Gastrocnemius medialis (tissue), 4 donors: ENCODE measurements at places on chromosomes 3 and 15. TPM values are rescaled to one million over a fixed set of nuclear protein-coding genes. Genes with fewer than 3 reads are reported as not detected.

The PAK6 gene
- 1.4 TPM for total RNA-seq

The C3orf49 gene
- total RNA-seq: not detected

The PCBP4 gene
- total RNA-seq: 197 TPM

The C3orf20 gene
- 0.11 TPM for total RNA-seq

DNA sequence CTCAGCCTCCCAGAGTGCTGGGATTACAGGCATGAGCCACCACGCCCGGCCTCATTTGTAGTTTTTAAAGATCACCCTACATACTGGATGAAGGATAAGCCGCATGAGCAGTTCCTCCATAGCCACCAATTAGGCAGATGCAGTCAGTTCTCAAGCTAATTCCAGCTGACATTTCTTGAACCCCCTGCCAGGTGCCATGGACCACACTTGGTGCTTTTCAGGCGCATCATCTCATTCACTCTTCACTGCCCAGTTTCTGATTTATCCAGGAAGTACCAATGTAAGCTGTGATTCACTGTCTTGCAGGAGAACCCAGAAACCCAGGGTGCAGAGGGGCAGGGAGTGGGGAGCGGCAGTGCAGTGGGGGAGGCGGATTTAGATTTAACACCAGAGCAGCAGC lies 56.5 kb upstream of the RASA2 start:
- peak overlapping the region; percentile 82 for H3K27ac ChIP-seq
- H3K4me3 ChIP-seq: peak overlapping the region; percentile 52
- H3K4me1 ChIP-seq: peaks cover 80% of the 10 kb centered on the region
- no peaks in the 10 kb centered on the region for H3K27me3 ChIP-seq

- H3K27ac ChIP-seq: no peak overlapping the region
- no peak for DNase-seq
- H3K27me3 ChIP-seq: no peaks in the 10 kb centered on the region
These were observed 96.0 kb downstream of the SUCLG2 start for GRCh38 chr3:67558426-67558825.

DNA sequence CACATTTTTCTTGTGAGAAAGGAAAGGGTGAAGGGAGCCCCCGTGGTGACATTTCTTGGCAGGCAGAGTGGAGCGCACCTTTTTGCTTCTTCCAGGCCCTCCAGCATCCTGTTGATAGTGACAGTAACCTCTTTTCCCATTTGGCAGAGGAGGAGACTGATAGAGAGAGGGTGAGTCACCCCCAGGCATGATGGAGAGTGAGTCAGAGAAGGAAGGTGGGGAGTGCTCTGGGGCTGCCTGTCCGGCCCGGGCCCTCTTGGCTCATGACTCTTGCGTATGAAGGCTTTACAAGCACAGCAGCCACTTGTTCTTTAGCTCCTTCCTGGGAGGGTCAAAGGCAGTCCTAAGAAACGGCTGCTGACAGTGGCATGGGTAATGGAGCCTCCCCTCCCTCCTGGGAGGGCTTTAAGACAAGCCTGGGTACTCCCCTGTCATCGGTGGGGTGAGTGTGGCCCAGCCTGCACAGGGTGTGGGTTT lies 16.0 kb downstream of the ANKRD63 start:
- no peak for DNase-seq
- no peak overlapping the region for H3K4me3 ChIP-seq
- H3K27ac ChIP-seq: no peak overlapping the region
- no peaks in the 10 kb centered on the region for H3K27me3 ChIP-seq
- no peaks in the 10 kb centered on the region for H3K36me3 ChIP-seq
- peaks cover 8% of the 10 kb centered on the region for H3K4me1 ChIP-seq

DNA sequence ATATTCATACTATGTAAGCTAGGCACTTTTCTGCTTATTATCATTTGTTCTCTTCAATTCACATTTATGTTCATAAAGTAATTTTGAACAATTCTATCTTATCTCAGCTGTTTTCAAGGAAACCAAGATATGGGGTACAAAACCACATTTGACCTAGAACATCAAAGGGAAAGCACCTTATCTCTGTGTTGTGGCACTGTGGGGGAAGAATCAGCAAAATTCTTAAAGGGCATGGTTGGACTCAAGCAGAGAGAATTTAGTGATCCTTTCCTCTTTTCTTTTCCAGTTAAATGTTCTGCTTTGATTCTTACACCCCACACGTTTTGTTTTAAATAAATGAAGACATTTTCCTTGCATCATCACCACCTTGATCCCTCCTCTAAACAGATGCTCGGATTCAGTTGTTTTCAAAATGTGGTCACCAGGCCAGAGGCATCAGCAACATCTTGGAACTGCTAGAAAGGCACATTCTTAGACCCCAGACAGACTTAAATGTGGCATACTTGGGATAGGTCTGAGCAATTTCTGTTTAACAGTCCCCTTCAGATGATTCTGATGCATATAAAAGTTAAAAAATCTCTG lies 128.4 kb upstream of the TP63 start:
- H3K27ac ChIP-seq: no peak overlapping the region
- no peaks in the 10 kb centered on the region for H3K27me3 ChIP-seq
- no peak for DNase-seq
- no peak overlapping the region for H3K4me3 ChIP-seq

GRCh38 chr3:134446800-134447199 lies 39.0 kb downstream of the ANAPC13 start:
- H3K36me3 ChIP-seq: no peaks in the 10 kb centered on the region
- no peaks in the 10 kb centered on the region for H3K27me3 ChIP-seq
- no peak overlapping the region for H3K27ac ChIP-seq
- peaks cover 20% of the 10 kb centered on the region for H3K4me1 ChIP-seq
- no peak for DNase-seq

GRCh38 chr3:168048414-168049330 lies 47.1 kb downstream of the GOLIM4 start:
- H3K4me1 ChIP-seq: peaks cover 36% of the 10 kb centered on the region
- peak overlapping the region; percentile 60 for H3K27ac ChIP-seq
- DNase-seq: no peak
- no peak overlapping the region for H3K4me3 ChIP-seq
- no peaks in the 10 kb centered on the region for H3K27me3 ChIP-seq
- H3K36me3 ChIP-seq: no peaks in the 10 kb centered on the region

DNA sequence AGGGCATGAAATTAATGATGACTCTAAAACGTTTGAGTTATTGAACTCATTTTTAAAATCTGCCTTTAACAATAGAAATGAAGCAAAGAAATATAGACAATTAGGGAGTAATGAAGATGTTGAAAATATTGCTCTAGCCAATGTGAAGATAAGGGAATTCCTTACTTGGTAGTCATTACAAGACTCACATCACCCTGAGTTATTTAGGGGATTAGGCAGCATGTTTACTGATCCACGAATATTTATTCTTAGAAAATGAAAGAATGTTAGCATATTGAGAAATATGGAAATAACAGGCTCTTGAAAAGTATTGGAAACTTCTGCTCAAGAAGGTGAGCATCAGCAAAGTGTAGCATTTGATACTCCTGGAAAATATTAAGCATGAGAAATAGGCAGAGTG lies 398.1 kb upstream of the ARPP21 start:
- H3K27ac ChIP-seq: no peak overlapping the region

DNA sequence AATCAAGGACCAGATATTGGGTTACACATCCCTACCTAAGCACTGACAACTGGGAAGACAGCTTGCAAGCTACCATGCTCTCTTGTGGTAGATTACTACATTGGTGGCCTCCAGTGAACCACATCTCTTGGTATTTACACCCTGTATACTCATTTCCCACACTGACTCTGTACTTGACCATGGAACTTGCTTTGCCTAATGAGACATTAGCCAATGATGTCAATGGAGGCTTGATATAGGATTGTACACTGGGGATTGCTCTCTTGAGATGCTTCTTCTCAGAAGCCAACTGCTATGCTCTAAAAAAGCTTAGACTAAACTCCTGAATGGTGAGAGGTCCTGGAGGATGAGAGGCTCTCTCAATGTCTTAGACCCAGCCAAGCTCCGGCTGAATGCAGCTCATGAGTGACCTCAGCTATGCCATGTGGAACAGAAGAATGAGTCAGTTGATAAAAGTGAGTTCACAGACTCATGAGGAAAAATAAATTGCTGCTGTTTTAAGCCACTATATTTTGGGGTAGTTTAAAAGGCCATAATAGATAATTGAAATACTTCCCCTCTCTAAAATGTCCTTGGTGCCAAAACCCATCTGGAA lies 61.5 kb upstream of the GALNT15 start:
- no peaks in the 10 kb centered on the region for H3K4me1 ChIP-seq
- no peaks in the 10 kb centered on the region for H3K36me3 ChIP-seq
- no peak overlapping the region for H3K4me3 ChIP-seq
- H3K27ac ChIP-seq: peak overlapping the region; percentile 63

DNA sequence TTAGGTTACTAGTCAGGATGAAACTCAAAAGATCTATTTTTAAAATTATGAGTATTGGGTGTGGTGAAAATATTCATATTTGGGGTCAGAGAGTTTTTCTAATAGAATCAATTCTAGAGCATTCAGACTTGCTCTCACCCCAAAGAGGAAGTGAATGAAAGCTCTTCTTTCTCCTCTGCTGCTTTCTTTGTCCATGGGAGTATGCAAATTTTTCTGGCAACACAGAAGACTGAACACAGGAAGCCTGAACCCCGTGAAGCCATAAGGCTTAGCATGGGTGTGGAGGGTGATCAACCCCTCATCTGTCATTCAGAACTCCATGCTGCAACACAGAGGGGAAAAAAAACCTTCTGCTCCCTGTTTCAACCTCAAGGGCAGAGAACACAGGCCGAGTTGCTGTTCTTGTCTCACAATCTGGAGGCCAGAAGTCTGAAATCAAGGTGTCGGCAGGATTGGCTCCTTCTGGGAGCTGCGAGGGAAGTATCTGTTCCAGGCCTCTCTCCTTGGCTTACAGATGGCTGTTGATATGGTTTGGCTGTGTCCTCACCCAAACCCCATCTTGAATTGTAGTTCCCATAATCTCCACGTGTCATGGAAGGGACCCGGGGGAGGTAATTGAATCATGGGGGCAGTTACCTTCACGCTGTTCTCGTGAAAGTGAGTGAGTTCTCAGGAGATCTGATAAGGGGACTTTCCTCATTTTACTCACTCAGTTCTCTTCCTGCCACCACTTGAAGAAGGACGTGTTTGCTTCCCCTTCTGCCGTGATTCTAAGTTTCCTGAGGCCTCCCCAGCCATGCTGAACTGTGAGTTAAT lies 33.7 kb upstream of the CD47 start:
- H3K27ac ChIP-seq: no peak overlapping the region
- no peaks in the 10 kb centered on the region for H3K27me3 ChIP-seq

- H3K27me3 ChIP-seq: no peaks in the 10 kb centered on the region
- H3K36me3 ChIP-seq: no peaks in the 10 kb centered on the region
- no peak overlapping the region for H3K27ac ChIP-seq
- peaks cover 5% of the 10 kb centered on the region for H3K4me1 ChIP-seq
These were observed 1.3 kb upstream of the CPA3 start for GRCh38 chr3:148863814-148864213.

GRCh38 chr3:41683666-41684350 lies 278.1 kb downstream of the ULK4 start:
- no peaks in the 10 kb centered on the region for H3K36me3 ChIP-seq
- no peak for DNase-seq
- H3K27ac ChIP-seq: no peak overlapping the region
- H3K4me1 ChIP-seq: no peaks in the 10 kb centered on the region
- H3K27me3 ChIP-seq: no peaks in the 10 kb centered on the region
- no peak overlapping the region for H3K4me3 ChIP-seq

DNA sequence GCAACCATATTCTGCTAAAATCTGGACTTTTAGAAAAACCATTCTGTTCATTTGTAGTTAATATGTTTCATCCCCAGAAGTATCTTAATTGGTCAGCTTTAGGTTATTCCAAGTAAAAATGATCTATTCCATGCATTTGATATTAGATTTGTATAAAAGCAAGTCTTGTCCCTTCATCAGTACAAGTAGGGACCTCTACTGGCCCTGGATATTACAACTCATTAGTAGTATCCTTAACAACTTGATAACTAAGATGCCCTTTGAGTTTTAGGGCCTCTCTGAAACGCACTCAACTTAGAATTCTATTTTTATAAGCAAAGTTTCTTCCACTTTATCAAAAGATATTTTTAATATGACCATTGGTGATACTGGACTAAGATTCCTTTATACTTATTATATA lies 25.3 kb upstream of the SELENOT start:
- no peaks in the 10 kb centered on the region for H3K27me3 ChIP-seq
- no peak overlapping the region for H3K4me3 ChIP-seq
- DNase-seq: no peak
- H3K27ac ChIP-seq: no peak overlapping the region

DNA sequence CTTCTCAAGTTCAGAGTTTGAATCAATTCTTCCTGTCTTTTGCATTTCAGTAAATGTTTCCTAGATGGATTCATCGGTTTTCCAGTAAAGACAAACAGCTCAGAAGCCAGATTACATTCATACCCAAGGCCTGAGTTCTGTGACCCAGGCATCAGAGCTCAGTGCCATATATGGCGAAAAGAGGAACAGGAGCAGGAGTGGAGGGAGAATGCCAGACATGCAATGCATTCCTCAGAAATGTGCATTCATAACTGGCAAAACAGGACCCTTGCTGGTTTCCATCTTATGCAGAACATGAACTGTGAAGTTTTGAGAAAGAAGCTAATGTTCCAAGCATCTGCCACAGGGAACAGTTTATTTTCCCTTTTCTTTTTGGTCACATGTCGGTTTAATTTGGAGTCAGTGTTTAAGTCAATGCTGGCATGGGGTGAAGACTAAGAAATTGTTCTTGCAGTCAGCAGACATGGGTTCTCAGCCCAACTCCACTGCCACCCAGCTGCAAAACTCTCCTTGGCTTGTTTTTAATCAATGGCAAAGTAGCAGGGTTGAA lies 116.5 kb downstream of the LPP start:
- H3K27me3 ChIP-seq: no peaks in the 10 kb centered on the region
- H3K4me3 ChIP-seq: no peak overlapping the region
- peaks cover 63% of the 10 kb centered on the region for H3K4me1 ChIP-seq
- DNase-seq: no peak

DNA sequence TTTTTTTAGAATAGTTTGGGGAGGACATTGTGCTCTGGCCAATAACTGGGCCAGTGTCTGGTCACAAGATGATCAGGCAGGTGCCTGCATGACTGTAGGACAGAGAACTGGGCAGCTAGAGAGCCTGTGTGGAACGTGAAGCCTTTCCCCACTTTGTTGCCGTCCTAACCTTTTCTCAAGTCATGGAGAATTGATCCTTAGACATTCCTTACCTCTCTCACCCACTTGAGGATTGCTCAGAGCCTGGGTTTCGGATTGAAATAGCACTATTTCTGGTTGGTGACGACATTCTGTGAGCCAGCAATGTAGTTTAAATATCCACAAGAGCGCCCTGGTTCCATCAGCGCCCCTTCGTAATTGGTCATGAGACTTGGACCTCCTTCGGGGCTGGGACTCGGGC lies 138.4 kb downstream of the IGF1R start:
- H3K4me3 ChIP-seq: no peak overlapping the region
- H3K27me3 ChIP-seq: no peaks in the 10 kb centered on the region
- no peak for DNase-seq
- H3K36me3 ChIP-seq: no peaks in the 10 kb centered on the region

DNA sequence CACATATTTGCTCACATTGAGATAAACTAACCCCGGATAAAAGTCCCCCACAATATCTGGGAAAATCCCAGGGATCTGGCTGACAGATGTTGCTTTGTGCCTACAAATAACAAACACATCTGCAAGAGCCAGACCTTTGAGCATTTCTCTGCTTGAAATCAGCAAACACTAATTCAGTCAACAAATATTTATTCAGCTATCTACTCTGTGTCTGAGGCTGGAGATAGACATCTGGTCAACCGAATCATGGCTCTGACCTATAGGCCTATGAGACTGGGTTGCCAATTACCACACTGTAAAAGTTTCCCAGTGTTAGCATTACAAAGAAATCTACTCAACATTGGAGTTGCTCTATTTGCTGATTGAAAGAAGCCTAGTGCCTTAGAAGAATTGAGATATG lies 201.1 kb upstream of the CADPS start:
- no peak for DNase-seq
- H3K27me3 ChIP-seq: no peaks in the 10 kb centered on the region
- no peak overlapping the region for H3K4me3 ChIP-seq
- H3K27ac ChIP-seq: no peak overlapping the region
- no peaks in the 10 kb centered on the region for H3K4me1 ChIP-seq
- no peaks in the 10 kb centered on the region for H3K36me3 ChIP-seq
